GM19239 (cell line): ENCODE measurements at places on chromosomes 6 and 20.

- DNase-seq = no peak
These were observed 134.6 kb upstream of the BTN3A2 start for GRCh38 chr6:26230351-26230750.

- no peak for DNase-seq
These were observed 12.4 kb downstream of the LY86 start for GRCh38 chr6:6600875-6601274.

DNA sequence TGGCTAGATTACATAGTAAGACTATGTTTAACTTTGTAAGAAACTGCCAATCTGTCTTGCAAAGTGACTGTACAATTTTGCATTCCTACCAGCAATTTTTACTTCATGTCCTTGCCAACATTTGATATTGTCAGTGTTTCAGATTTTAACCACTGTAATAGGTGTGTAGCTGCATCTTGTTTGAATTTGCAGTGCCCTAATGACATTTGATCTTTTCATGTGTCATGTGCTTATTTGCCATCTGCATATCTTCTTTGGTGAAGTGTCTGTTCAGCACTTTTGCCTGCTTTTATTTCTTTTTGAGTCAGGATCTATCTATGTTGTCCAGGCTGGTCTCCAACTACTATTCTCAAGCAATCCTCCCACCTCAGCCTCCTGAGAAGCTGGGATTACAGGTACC, 2.4 kb upstream of the PRPH2 start:
- DNase-seq = no peak

GRCh38 chr6:166684866-166685265, 57.8 kb upstream of the RPS6KA2 start:
- DNase-seq = no peak

- DNase-seq = no peak
These were observed 598.8 kb downstream of the RNF144B start for GRCh38 chr6:18985996-18986395.

DNA sequence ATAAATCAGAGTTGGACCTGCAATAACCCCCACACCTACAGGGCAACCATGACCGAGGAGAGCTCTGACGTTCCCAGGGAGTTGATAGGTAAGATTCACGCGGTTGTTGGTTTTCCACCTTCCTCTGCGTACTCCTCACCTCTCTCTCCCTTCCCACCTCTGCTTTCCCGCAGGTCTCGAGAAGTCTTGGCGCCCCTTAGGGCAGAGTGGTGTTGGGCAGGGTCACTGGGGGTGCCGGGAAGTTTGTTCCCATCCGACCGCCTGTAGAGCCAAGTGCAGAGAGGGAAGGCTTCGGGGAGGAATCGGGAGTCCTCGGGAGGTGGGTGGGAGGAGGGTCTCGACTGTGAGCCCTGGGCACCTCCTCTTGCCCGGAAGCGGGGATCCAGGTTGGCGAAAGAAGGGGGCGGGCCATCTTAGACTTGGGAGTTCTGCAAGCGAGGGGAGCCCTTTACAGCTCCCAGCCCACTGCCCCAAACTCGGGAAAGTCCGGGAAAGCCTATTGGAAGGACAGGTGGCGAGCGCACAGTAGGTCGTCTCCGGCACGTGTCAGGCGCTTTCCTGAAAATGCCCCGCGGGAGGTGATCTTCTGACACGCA, 672 bp downstream of the CARMIL1 start:
- no peak for DNase-seq

- no peak for DNase-seq
These were observed 52.7 kb downstream of the BANF2 start for GRCh38 chr20:17752459-17752858.

- DNase-seq = no peak
These were observed 679 bp downstream of the ADGRF5 start for GRCh38 chr6:46921059-46921458.

DNA sequence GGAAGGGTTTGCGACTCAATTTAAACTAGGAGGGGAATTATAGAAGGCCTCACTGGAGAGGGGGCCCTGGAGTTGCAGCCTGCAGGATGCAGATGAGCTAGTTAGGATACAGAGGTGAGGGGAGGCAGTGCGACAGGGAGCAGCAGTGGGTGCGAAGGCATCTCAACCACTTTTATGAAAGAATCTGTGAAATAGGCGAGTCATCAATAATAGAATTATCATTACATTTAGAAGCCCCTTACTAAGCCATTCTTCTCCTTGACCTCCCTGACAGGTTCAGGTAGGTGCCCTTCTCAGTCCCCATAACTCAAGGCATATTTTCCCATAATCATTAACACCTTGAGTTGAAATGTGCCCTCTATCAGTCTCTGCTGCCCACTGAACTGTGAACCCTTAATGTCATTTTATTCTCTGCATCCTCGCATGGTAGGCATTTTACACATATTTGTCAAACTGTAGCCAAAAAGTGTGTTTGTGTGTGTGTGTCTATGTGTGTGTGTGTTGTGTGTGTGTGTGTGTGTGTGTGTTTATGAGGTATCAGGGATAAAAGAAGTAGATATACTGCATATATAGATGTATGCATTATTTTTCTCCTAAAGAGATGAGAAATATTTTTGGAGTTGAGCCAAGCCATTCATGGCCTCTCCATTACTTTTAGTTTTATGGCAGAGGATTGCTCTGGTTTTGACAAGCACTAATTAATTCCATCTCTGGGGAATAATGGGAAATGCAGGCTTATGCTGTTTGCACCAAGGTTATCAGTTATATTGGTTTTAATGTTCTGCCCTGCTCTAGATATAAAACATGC, 898.8 kb downstream of the KIF16B start:
- no peak for DNase-seq

DNA sequence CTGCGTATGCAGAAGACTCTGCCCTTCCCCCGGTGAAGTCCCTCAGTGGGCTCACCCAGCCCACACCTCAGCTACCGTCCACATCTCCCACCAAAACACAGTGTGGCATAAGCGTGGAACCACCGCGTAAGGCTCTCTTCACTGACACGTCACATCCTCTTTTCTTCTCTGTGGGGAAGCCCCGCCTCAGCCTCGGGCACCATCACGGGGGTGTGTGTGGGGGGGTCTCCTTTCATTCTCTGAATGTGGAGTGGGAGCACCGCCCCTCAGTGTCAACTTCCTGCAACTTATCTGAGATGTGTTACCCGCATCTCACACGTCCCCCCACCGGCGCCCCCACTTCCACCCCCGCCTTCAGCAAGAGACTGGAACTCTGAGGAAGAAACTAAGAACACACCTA, 388.4 kb upstream of the JARID2 start:
- DNase-seq = no peak

- no peak for DNase-seq
These were observed 72.9 kb downstream of the RFX6 start for GRCh38 chr6:116949964-116950363.

DNA sequence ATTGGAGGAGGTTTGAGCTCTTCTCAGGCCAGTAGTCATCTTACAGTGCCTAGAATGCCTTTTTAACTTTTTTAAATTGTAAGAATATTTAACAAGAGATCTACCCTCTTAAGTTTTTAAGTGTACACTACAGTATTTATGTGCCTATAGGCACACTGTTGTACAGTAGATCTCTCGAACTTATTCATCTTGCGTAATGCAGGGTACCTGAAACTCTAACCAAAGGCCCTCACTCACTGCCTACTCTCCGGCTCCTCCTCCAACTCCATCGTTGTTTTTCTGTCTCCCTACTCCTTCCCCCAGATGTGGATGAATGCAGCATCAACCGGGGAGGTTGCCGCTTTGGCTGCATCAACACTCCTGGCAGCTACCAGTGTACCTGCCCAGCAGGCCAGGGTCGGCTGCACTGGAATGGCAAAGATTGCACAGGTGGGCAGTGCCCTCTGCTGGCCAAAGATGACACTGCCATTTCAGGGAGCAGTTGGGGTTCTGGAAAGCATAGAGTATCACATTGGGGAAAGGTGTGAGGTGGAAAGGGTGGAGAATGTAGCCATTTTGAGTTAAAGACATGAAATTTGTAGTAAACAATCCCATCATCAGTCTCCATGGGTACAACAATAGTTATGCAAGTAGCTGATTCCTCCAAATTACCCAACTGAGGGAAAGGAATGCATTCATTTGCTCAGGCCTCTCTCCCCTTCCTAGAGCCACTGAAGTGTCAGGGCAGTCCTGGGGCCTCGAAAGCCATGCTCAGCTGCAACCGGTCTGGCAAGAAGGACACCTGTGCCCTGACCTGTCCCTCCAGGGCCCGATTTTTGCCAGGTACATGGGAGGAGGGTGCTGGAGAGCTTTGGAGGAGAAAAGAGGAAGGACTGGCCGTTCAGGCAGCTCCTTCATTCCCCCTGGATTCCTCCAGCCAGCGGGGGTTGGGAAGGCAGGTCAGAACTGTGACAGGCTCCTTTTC, 18.4 kb upstream of the ZNF76 start:
- DNase-seq = peak; percentile 80

GRCh38 chr6:109762769-109763441, 71.8 kb downstream of the FIG4 start:
- DNase-seq = no peak

GRCh38 chr20:57107208-57107607, 159.2 kb downstream of the BMP7 start:
- no peak for DNase-seq

GRCh38 chr6:146498309-146498708, 45.3 kb upstream of the RAB32 start:
- no peak for DNase-seq

DNA sequence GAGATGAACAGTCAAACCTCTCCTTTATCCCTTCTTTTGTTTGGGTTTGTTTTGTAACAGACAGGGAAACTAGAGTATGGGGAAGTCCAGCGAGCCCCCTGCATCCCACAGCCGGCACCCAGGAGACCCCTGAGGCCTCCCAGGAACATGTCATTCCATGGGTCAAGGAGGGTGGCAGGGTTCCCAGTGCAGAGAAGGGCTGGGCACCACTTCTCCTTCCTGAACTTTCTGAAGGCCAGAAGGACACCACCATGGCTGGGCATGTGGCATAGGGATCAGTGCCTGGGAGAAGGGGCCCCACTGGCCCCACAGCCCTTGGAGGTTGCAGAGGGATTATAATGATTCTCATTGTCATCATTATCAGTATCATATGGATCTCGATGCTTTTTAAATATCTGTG, 13.9 kb upstream of the CST7 start:
- no peak for DNase-seq

DNA sequence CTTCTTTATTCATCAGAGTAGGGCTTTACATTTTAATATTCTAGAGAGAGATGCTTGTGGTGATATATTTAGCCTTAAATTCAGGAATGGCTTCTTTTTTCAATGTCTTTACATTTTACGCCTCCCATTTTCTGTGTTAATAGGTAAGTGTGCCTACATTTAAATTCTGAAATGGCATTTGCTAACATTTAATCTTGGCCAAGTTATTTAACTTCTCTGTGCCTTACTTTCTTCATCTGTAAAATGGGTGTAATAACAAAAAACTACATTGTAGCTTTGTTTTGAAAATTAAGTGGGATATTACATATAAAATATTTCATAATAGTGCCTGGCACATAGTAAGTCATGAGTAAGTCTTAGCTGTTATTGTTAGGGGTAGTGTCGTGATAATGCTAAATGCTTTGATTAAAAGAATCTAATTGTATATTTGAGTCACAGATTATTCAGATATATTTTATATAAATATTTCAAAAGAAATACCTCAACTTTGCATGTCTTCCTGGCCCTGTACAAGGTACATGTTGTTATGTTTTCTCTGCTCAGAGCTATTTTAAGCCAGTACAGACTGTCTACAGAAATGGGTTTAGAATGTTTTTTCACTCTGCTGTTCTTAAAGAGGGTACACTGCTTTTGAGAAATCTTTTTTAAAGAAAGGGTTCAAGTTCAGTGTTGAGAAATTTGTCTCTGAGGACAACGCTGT, 18.8 kb downstream of the CARMIL1 start:
- DNase-seq = no peak

DNA sequence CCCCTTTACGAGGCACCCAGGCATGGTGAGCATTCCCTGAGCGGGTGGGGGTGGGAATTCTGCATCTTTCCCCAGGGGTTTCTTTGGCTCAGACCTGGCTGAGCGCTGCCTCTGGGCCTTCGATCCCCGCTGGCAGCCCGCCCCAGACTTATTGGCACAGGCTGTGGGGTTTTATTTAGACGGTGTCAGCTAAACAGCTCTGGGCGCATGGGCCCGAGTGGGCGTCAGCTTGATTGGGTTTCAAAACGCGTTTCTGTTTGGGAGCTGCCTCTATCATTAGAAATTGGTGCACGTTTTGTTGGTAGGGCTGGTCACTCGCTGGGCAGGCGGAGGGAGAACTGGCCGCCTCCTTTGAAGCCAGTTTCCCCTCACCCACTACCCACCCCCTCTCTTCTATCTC, 21.0 kb downstream of the PMEPA1 start:
- DNase-seq = no peak

- DNase-seq = no peak
These were observed 20.2 kb upstream of the HIVEP2 start for GRCh38 chr6:142965164-142965563.

DNA sequence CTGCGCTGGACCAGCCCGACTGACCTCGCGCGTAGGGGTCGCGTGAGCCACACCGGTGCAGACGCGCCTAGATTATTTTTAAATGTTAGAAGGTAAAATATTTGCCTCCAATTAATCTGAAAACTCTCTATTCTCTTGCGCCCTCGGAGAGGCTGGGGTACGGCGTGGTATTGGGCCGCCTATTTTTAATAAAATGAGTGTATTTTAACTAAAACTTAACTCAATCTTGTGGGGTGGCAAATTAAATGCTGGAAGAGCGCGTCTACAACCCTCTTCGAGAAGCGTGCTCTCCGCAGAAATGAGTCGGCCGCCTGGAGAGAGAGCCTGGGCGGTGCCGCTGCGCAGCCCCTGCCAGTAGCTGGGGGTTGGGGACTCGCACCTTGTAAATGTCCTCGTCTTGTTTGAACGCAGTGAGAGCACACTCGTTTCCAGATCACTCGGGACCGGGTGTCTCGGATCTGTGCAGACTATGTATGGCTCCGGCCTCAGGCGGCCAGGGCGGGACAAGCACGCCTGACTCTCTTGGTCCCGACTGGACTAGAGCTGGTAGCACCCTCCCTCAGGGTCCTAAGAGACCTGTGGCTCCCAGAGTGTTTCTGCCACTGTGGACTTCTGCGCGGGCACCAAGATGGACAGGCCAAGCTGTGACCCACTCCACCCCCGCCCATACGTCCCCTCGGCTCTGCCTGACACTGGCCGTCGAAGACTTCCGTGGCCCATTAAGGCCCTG, 2.0 kb upstream of the MAFB start:
- DNase-seq = no peak

- no peak for DNase-seq
These were observed 114.1 kb upstream of the RREB1 start for GRCh38 chr6:6993503-6994237.

DNA sequence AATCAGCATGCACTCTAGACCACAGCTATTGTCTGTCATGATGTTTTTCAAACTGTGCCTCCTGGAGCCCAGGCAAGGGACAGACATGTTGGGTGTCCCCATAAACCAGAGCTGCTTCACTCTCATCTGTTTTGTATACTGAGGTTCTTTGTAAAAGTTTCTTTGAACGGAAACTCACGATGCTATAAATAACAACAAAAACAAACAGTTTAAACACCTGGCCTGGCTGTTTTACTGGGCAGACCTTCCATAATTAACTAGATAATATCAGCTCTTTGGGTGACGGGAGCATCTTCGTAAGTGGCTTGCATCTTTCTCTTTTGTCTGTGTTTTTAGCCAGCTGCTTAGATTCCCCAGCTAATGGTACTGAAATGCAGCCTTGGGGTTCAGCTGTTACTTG, 190.3 kb downstream of the ZDHHC14 start:
- DNase-seq = no peak
